ENCODE measurements at places on chromosomes 1 and 21. TPM values are rescaled to one million over a fixed set of nuclear protein-coding genes. Genes with fewer than 3 reads are reported as not detected.

The TFF2 gene
- total RNA-seq: not detected

The ST7L gene
- 14.7 TPM for total RNA-seq

The RNF186 gene
- total RNA-seq: not detected

The BCAN gene
- total RNA-seq: not detected

The CFHR3 gene
- not detected for total RNA-seq

The AADACL3 gene
- not detected for total RNA-seq

DNA sequence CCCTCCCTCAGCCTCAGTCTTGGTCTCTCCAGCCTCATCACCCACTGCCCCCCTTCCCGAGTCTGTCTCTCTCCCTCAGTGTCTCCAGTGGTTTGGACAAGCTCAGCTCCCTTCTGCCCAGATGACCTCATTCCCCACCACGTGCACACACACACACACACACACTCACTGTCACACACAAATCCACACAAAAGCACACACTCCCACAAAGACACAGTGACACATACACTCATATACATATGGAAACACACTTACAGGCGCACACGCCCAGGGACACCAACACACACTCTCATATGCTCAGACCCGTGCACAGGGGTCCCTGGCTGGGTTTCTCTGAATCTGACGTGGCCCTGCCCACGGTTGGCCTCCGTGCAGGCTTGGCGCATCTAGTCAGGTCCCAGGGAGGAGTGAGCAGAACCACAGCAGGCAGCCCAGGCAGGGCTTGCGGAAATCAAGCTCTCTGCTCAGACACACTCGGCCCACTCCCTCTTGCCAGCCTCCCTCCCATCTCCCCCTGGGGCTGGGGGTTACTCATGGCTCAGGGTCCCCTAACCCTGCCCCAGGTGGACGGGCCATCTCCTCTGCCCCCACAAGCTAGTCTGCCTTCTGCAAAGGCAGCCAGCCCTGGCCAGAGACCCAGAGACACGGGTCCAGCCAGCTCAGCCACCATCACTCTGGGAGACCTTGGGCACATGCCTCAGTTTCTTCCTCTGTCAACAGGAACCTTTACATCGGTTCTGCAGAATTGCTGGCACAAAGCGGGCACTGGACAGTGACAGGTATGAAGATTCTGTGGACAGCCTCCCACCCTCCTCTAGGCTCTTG lies 38.5 kb upstream of the FAM131C start:
- peak; percentile 87 for DNase-seq

DNA sequence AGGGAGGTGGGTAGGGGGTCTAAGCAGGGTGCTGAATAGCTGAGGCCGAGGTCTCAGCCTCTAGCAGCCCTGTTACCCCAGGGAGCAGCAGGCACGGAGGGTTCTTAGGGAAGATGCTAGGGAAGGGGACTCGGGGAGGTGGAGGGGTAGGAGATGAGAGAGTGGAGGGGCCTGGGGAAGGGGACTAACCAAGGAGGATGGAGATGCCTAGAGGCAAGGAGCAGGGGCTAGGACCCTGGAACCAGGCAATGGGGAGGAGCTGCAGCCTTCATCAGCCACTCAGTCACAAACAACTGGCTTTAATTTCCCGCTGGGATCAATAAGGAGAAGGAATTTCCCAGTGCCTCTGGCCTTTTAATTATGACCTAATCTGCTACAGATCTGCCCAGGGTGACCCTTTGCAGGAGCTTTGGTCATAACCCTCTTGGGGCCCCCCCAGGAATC lies 2.9 kb upstream of the CRABP2 start:
- DNase-seq: no peak

DNA sequence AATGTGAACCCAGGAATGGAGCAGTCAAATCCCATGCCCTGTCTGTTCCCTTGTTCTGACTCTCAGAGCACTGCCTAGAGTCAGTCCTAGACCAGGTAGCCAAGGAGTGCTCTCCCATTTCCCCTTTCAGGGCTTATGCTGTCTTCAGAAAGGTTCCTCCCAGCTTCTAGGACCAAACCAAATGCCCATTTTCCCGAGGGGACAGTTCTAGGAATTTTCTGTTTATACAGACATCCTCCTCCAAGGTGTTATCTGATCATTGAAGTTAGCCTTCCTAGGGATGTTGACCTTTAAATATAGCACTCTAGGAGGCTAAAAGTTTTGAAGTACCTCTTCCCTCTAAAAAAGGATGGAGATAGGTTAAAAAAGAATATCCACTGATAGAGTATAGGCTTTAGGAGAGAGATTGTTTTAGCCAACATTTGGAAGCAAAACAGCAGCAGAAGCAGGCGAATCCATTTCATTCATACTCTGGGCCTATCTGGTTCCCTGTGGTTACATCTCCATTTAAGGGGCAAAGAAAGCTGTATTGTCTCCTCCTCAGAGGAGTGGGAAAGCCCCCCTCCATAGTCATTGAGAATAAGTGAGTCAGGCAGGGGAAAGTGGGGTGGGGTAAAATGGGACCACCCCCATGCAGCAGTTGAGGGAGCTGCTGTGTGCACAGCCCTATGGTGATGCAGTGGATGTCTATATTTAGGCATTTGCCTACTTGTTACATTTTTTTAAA lies 126.5 kb downstream of the SPATA46 start:
- no peak for DNase-seq

DNA sequence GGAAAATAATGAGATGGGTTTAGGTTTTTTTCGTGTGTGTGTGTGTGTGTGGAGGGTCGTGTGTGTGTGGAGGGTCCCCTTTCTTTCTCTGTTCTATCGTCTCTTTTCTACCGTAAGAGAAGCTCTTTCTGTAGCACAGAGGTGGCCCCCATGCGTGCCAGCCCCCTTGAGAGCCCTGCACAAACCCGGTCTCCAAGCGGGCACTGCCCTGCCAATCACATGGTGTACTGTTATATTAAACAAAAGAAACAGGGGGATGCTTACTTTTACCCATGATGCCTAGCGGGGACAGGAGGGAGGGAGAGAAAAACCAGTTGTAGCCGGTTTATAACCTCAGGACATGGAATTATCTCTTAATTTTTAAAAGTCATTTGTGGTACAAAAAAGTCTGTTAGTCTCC lies 41.0 kb downstream of the GATAD2B start:
- DNase-seq: peak; percentile 62

GRCh38 chr1:201625226-201625761 lies 86.4 kb downstream of the NAV1 start:
- peak; percentile 98 for DNase-seq

- peak; percentile 8 for DNase-seq
These were observed 87.9 kb downstream of the CLEC20A start for GRCh38 chr1:178408871-178409270.

DNA sequence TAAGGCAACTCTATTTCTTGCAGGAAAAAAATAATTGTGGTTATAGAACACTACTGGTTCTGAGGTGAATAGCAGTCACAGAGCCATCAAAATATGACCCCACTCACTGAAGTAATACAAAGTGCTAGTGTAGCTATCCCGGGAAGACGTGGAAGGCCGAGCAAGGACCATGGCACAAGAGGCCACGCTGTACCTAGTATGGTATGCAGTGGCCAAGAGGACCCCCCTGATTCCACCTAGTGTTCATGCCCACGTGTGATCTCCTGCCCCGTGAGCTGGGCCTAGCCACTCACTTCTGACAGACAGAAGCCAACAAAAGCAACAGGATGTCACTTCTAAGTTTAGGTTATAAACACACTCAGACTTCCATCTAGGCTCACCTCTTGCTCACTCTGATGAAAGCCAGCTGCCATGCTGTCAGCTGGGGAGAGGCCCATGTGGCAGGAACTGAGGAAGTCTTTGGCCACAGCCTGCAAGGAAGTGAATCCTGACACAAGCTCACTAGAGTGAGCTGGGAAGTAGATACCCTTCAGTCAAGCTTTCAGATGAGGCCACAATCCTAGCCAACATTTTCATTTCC lies 21.7 kb upstream of the LSS start:
- DNase-seq: peak; percentile 33

DNA sequence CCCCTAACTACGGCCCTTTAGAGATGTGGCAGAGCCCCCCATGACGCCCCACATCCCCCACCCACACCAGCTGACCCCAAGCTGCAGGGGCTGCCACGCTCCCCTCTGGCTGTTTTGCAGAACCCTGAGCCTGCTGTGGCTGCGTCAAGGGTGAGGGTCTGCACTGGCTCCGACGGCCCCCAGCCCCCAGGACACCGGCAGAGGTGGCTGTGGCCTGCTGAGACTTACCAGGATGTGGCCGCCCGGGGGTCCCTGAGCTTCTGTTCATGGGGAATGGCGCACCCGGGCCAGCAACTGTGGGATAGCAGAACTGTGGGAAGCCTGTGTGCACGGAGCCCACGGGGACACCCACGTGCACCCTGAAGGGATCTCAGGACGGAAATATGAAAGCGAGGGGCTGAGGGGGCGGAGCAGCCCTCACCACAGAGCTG lies 12.8 kb upstream of the RNF223 start:
- DNase-seq: no peak

DNA sequence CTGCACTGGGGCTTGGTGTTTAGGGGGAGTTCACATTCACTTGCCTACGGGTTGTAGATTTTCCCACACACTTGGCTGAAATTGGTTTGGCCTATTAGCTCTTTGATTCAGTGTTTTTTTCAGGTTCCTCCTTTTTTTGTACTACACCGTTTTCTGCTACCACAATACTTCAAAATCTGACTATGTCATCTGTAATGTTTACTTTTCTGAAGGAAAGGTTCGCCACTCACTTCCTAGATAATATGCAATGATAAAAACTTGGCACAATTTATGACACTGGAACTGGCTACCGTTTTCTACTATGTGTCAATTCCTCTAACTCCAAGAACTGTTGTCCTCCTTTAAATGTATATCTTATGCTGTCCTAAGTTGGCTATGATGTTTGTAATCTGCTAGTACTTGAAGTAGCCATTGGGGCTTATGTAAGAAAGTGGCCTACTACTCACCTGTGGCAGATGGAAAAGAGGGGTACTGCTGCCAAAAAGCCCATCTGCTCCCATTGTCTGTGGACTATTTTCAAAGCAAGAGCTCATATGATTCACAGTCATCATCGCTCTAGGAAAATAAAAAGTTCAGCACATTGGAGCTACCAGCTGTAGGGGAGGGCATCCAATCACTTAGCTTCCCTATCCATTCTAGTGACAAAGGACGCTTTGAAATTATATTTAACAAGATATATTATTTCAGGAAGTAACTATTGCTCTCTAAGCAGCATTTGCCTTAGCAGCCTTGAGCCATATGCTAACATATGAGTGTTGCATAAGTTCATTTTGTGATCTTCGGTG lies 42.4 kb upstream of the BACH1 start:
- DNase-seq: no peak

Measured in IMR-90 (cell line).